ENCODE measurements at places on chromosomes 11 and 22.

DNA sequence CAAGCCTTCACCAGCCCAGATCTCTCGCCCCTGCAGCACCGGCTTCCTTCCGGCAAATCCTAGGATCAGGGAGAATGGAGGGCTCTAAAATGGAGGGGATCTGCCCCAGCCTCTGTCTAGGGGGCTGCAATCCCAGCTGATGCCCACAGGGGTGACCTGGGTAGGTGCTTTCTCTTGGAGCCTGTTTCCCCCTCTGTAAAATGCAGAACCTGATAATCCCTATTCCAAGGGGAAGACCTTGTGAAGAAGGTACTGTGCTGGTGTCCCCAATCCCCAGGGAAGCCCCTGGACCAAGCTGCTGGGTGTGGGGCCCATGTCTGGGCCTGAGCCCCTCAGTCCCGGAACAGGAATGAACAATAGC lies 2.8 kb downstream of the EMID1 start:
- DNase-seq, result no peak

DNA sequence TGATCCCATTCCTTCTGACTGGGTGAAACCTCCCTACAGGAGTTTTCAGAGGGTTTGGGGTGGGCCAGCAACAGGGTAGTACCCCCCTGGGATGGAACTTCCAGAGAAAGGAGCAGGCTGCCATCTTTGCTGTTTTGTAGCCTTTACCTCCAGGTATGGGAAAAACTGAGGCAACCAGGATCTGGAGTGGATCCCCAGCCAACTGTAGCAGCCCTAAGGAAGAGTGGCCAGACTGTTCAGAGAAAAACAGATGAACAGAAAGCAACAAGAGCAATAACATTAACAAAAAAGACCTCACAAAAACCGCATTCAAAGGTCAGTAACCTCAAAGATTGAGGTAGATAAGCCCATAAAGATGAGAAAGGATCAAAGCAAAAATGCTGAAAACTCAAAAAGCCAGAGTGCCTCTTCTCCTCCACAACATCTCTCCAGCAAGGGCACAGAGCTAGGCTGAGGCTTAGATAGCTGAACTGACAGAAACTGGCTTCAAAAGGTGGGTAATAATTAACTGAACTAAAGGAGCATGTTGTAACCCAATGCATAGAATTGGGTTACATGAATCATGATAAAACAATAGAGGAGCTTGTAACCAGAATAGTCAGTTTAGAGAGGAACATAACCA lies 1288.6 kb upstream of the CNTN5 start:
- no peak for DNase-seq

GRCh38 chr11:63369971-63370588 lies 495 bp downstream of the SLC22A9 start:
- DNase-seq, result no peak

- no peak for DNase-seq
Observed at GRCh38 chr11:44760917-44761550, 34.3 kb downstream of the TSPAN18 start.
